ENCODE measurements at places on chromosomes 16 and 17. TPM values are rescaled to one million over a fixed set of nuclear protein-coding genes. Genes with fewer than 3 reads are reported as not detected.
A peak's percentile ranks its signal among the peaks of the same experiment; 100 is the strongest.

DNA sequence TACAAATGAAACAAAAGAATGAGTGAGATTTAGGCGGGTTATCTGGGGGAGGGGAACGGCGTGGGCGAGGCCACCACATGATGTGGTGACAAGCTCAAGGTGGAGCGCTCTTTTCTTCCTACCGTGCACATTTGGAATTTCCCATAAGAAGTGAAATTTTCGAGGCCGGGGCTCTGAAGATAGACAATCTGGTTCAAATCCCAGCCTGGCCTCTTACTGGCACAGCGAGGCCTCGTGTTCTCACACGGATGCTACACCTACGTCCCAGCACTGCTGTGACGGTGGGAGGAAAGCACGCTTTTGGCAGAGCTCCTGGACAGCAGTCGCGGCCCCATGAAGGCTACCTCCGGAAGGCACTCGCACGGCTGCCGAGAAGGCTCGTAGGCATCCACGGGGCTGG, 25.2 kb downstream of the ZDHHC7 start:
- DNase-seq = no peak

- no peak for DNase-seq
These were observed 31.2 kb downstream of the RNF135 start for GRCh38 chr17:31002047-31002446.

GRCh38 chr16:3468501-3468900, 25.0 kb downstream of the NAA60 start:
- DNase-seq = peak; percentile 11

GRCh38 chr16:22648941-22649340, 138.2 kb downstream of the NPIPB5 start:
- DNase-seq = no peak

- DNase-seq = no peak
These were observed 13.1 kb upstream of the CYB5B start for GRCh38 chr16:69411064-69411985.

- DNase-seq = no peak
These were observed 15.0 kb upstream of the USP32 start for GRCh38 chr17:60406887-60407286.

GRCh38 chr16:66612422-66612821, 7.9 kb downstream of the CMTM3 start:
- DNase-seq = no peak

- DNase-seq = no peak
These were observed 29.1 kb downstream of the TRIM16 start for GRCh38 chr17:15654886-15655561.

- DNase-seq = peak; percentile 70
These were observed 52.7 kb upstream of the CIBAR2 start for GRCh38 chr16:85164838-85165516.

- DNase-seq = no peak
These were observed 165.9 kb upstream of the CHMP6 start for GRCh38 chr17:80825471-80826345.

DNA sequence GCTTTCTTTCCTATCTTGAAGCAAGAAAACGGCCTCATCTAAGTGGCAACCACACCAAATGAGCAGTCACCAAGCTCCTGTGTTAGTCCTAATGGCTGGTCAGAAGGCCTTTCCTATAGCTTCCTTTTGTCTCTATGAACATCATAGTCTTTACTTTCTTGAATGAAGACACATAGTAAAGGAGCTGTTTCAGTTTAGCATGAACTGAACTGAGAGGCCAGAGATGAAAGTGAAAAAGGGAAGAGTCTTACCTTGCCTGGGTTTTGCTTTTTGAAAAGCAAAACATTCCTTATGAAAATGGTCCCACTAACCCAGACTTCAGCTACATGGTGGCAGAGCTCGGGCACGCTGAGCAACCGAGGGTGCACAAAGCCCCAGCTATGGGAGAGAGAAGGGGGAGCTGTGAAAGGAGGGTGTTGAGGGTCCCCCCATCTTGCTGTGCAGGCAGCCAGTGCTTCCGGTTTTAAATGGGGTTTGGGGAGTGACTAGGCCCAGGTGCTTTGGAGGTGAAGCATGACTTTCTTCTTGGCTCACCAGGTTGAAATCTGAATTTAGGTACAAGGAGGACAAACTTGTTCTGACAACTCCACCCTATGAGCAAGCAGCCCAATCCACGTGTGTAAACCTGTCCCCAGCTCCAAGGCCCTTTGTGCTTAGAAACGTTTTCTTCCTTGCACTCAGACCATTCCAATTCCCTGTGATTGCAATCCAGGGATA, 9.1 kb upstream of the PSMC3IP start:
- no peak for DNase-seq

DNA sequence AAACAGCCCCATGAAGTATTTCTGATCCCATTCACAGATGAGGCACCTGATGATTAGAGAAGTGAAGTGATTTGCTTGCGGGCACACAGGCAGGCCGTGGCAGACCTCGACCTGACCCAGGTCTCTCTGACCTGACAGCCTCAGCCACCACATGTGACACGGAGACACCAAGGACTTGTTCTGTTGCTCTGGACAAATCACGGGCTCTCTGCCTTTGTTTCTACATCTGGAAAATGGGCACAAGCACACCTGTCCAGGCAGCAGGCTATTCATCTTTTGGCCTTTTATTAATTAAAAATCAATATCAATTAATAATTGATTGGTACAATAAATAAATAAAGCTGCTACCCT, 3.4 kb downstream of the MAP3K14 start:
- DNase-seq = no peak

- DNase-seq = peak; percentile 64
These were observed 6.7 kb downstream of the CBX8 start for GRCh38 chr17:79789943-79790804.

DNA sequence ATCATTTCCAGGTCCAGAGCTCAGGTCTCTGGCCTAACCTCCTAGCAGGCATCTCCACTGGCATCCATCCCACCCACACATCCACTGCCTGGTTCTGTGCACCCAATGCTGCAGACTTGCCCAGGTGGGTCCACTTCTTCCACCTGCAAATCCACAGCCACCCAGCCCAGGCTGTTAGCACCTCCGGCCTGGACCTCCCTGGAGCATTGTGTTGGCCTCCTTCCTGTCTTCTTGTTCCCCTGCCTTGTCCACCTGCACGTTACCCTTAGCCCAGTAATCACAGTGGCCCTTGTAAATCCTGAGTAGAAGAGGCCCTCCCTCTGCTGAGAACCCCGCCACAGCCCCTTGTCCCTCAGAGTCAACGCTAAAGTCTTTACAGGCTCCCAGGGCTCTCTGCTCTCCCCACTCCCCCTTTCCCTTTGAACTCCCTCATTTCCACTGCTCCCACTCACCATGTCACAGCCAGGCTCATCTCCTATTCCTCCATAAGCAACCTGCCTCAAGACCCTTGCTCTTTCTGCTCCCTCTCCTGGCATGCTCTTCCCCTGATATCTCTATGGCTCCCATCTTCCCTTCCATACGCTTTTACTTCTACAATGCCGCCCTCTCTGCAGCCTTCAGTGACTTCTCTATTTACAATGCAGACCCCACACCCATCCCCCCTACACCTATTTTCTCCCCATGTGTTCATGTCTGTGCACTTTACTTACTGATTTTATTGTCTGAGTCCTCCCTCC, 288.8 kb downstream of the FOXL1 start:
- no peak for DNase-seq

GRCh38 chr16:57314161-57314785, 29.8 kb upstream of the PLLP start:
- DNase-seq = no peak

DNA sequence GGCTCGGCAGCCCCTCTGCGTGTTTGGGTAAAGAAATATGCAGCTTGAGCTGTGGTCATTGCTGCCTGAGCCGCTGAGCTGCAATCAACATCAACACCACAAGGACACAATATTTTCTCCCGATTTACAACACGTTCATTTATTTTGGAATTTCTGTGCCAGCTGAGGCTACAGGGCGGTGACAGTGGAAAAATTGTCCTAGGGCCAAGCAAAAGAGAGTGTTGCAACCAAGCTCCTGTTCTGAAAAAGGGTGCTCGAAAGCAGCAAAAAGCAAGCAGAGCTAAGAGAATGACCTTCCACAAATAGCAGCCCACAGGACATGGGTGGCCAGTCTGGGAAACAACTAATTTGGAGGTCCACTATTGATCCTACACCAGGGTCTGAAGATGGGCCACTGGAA, 35.4 kb upstream of the NOG start:
- DNase-seq = no peak

DNA sequence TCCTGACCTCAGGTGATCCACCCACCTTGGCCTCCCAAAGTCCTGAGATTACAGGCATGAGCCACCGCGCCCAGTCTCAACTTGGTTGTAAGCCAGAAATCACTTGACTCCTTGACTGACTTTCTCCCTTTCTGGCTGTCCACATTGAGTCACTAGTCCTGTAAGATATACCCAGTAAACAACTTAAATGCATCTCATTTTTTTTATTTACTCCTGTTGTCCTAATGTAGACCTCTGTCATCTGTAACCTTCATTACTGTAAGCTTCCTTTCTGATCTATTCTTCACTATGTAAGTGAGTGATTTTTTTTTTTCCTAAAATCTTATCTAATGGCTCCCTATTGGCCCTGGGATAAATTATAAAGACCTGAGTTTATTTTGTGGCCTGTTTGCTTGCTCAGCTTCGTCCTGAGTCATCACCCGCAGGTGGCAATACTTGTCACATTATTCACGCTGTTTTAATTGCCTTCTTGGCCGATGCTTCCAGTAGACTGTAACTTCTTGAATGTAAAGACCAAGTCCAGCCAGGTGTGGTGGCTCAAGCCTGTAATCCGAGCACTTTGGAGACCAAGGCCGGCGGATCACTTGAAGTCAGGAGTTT, 41.0 kb downstream of the PAFAH1B1 start:
- DNase-seq = no peak

- no peak for DNase-seq
These were observed 48.6 kb downstream of the FOXL1 start for GRCh38 chr16:86626966-86627365.

- DNase-seq = no peak
These were observed 405.1 kb downstream of the TOX3 start for GRCh38 chr16:52141871-52142270.

- DNase-seq = no peak
These were observed 3.8 kb upstream of the XYLT1 start for GRCh38 chr16:17474572-17474971.

DNA sequence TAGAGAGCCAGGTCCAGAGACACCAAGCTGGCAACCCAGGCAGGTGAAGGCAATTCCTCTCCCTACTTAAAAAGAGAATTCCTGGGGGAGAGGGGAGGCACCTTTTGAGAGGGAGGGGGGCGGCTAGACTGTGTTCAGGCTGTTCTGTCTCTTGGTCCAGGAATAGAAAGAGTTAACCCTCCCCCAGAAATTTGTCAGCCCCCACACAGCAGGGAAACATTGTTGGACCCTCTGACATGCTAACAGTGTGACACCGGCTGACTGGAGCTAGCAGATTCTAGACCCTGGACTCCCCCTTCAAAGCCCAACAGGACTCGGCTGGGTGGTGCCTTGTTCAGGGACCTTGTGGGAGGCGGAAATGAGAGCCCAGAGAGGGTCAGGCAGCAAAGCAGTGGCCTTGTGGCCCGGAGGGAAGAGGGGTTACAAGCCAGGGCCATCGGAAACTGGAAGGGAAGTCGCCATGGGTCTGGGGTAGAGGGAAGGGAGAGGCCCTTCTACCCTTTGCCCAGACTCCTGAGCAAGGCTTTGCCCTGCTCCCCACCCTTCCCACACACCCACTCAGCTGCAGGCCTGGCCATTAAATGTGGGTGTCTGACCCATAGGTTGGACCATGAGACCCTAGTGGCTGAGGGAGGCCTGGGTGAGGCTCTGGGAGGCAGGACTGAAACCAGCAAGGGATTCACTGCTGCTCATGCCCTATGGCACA, 44.6 kb downstream of the RAI1 start:
- DNase-seq = no peak

- no peak for DNase-seq
These were observed 14.7 kb downstream of the NXN start for GRCh38 chr17:964876-965275.

- DNase-seq = no peak
These were observed 7.5 kb downstream of the CD7 start for GRCh38 chr17:82309656-82310570.

- no peak for DNase-seq
These were observed 13.3 kb upstream of the DCAF7 start for GRCh38 chr17:63537001-63537400.

- DNase-seq = no peak
These were observed 28.2 kb downstream of the HELZ start for GRCh38 chr17:67216578-67217320.

GRCh38 chr17:17467016-17467415, 9.8 kb upstream of the MED9 start:
- no peak for DNase-seq

DNA sequence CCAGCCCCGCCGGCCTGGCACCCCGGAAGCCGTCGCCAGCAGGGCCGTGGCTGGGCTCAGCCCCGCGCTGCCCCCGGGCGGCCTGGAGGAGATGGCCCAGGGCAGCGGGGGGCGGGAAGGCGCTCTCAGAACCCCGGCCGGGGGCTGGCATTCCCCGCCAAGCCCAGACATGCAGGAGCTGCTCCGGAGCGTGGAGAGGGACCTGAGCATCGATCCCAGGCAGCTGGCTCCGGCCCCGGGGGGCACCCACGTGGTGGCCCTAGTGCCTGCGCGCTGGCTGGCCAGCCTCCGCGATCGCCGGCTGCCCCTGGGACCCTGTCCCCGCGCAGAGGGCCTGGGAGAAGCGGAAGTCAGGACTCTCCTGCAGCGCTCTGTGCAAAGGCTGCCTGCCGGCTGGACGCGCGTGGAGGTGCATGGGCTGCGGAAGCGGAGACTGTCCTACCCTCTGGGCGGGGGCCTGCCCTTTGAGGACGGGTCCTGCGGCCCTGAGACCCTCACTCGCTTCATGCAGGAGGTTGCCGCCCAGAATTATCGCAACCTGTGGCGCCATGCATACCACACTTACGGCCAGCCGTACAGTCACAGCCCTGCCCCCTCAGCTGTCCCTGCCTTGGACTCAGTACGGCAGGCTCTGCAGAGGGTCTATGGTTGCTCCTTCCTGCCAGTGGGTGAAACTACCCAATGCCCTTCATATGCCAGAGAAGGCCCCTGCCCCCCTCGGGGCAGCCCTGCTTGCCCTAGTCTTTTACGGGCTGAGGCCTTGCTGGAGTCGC, 551 bp downstream of the WDR81 start:
- no peak for DNase-seq

- DNase-seq = no peak
These were observed 12.6 kb downstream of the UBN1 start for GRCh38 chr16:4859900-4860255.

- DNase-seq = no peak
These were observed at the start of gene WNT9B for GRCh38 chr17:46851029-46851741. Gene WNT9B (plus strand): TSS chr17:46851583. CDS start chr17:46851639, 56 bp downstream.

- no peak for DNase-seq
These were observed 12.6 kb downstream of the KCTD2 start for GRCh38 chr17:75059369-75060345.

Gene GUCY2D
- not detected for total RNA-seq

Gene TMC8
- total RNA-seq = 1.6 TPM

Gene MLST8
- 23.2 TPM for total RNA-seq

Gene KRTAP4-3
- not detected for total RNA-seq

Gene GP1BA
- not detected for total RNA-seq

Gene TBX6
- 1.0 TPM for total RNA-seq

Gene GAA
- 45.3 TPM for total RNA-seq

Gene UBN1
- total RNA-seq = 42.1 TPM

Gene BAHCC1
- 8.0 TPM for total RNA-seq

Gene SHISA6
- total RNA-seq = 0.56 TPM

Gene SLC52A1
- not detected for total RNA-seq

Gene EPX
- not detected for total RNA-seq

Gene PRRT2
- 3.3 TPM for total RNA-seq

Gene CES5A
- total RNA-seq = 0.35 TPM

Gene TLCD3B
- not detected for total RNA-seq

Gene SULT1A4
- total RNA-seq = 9.5 TPM

Gene HOXB7
- total RNA-seq = 0.22 TPM

Gene ADGRG1
- total RNA-seq = 23.0 TPM
